Thoracic aorta (tissue), 2 donors: ENCODE measurements at places on chromosomes 1 and 21.

DNA sequence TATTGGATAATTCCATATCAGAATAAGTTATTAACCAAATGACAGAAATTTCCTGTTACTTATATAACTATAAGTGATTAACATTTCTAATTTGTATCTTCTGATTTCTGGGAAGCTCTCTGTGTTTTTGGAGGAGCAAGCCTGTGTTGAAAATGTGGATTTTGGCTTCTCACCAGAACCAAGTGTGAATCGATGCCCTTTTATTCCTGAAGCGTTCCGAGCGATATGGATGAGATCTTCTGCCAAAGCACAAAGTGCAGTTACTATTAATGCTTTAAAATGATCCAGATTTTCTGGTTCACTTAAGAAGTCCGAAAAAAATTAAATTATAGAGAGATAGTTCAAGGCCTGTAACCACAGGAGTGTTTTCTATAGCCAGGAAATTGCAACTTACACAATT lies 22.8 kb downstream of the ALG14 start:
- no peak for DNase-seq

GRCh38 chr1:11942280-11942679 lies 7.8 kb downstream of the PLOD1 start:
- no peak for DNase-seq

- DNase-seq: no peak
Measured at GRCh38 chr1:70627910-70628309, 216.8 kb downstream of the CTH start.

DNA sequence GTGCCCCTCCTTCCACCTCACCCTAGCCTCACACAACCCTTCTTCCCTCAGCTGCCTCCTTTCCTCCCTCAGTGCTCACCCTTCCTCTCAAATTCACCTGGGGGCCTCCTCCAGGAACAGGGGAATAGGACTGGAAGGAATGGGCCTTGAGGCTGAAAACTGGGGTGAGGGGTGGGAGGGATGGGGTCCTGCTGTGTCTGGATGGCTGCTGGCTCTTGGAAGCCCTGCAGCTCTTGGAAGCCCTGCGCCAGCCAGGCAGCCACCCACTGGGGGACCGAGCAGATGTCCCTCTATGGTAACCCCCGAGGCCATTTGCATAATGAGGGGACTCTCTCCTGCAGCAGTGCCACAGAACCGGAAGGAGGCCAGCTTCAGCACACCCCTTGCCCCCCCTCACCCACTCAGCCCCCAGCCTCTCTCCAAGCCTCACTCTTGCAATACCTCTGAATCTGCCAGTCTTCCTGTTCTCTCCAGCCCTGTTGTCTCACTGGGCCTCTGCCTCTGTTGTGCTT lies 85.2 kb downstream of the KIRREL1 start:
- DNase-seq: no peak

DNA sequence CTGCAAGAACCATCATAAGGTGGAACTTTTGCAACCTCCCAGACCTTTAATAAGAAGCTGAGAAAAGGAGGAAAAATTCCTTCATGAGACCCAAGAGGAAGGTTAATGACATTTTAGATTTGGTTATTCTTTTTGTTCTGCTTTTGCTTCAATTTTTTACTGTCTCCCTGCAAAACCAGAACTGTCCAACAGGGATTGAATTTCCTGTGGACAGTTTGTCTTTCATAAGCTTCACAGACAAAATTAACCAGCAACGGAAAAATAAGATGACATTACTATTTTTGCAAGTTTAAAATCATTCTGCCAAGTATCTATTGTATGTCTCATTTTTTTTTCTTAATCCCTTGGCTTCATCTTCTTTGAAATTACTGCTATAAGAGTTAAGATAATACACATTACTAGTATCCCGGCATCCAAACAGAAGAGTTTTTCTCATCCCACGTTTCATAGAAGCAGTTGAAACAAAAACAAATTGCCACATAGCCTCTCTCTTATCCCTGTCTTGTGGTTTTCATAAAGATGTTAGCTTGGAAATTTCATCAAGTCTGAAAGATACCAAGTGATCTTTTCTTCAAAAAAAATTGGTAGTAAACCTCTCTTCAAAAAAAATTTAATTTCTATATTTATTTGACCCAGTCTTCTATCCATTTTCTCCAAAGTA lies 465.3 kb upstream of the PTBP2 start:
- DNase-seq: no peak
